WTC11 (cell line): ENCODE measurements at places on chromosomes 11 and 22.

DNA sequence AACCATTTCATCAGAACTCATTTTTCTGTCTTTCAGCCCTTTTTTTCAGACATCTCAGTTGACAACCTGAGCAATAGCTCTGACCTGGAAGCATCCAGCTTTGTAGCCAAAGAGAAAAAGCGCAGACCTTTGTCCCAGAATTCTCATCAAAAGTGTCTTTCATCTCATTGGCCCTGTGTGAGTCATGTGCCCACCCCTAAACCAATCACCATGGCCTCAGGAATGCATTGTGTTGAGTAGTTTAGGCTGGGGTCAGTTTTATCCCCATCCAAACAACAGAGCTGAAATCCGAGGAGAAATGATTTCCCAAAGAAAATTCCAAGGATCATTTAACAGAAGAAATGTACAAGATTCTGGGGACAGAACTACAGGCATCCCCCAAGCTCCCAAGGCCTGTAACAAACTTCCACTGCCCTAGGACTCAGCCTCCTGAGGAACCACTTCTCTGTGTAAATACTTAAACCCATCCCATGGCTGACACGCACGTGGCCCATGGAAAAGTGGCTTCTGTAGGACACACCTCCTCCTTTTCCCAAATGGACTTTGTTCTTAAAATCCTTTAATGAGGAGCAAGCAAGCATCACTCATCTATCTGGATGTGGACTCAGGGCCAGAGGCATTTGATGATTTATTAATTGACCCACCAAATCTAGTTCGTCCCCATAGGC lies 429.0 kb downstream of the SOX6 start:
- H3K27ac ChIP-seq: no peak overlapping the region
- no peaks in the 10 kb centered on the region for H3K4me1 ChIP-seq
- H3K4me3 ChIP-seq: no peak overlapping the region
- H3K36me3 ChIP-seq: no peaks in the 10 kb centered on the region
- H3K27me3 ChIP-seq: no peaks in the 10 kb centered on the region

- H3K4me3 ChIP-seq: no peak overlapping the region
- peaks cover 7% of the 10 kb centered on the region for H3K27me3 ChIP-seq
- H3K27ac ChIP-seq: 0 out of 2 replicates have a peak overlapping the region, but pooled peaks have one; percentile 5
- no peaks in the 10 kb centered on the region for H3K36me3 ChIP-seq
Measured at GRCh38 chr11:8035200-8035855, 45.7 kb upstream of the TUB start.

GRCh38 chr11:45802531-45803317 lies 2.2 kb upstream of the SLC35C1 start:
- H3K4me3 ChIP-seq: 0 out of 2 replicates have a peak overlapping the region, but pooled peaks have one; percentile 38
- no peaks in the 10 kb centered on the region for H3K36me3 ChIP-seq
- DNase-seq: no peak
- H3K27ac ChIP-seq: no peak overlapping the region
- H3K4me1 ChIP-seq: peaks cover 14% of the 10 kb centered on the region
- peaks cover 28% of the 10 kb centered on the region for H3K27me3 ChIP-seq

- H3K27ac ChIP-seq: peak overlapping the region; percentile 86
- H3K4me1 ChIP-seq: peaks cover 20% of the 10 kb centered on the region
- no peak overlapping the region for H3K4me3 ChIP-seq
- DNase-seq: peak; percentile 54
- no peaks in the 10 kb centered on the region for H3K27me3 ChIP-seq
Measured at GRCh38 chr11:92765965-92766371, 203.5 kb upstream of the MTNR1B start.

- H3K4me3 ChIP-seq: no peak within 1 kb of the TSS
- no peak within 1 kb of the TSS for H3K27ac ChIP-seq
- H3K4me1 ChIP-seq: peaks cover 11% of the 10 kb centered on the region
- DNase-seq: no peak
- H3K36me3 ChIP-seq: peaks cover 5% of the 10 kb centered on the region; the same call in 1 of the 2 replicates
Measured at GRCh38 chr11:6862961-6863360, at the start of gene OR10A2. TSS of gene OR10A2 (plus strand) at chr11:6863057. CDS start at chr11:6869755, 6,698 bp downstream.

DNA sequence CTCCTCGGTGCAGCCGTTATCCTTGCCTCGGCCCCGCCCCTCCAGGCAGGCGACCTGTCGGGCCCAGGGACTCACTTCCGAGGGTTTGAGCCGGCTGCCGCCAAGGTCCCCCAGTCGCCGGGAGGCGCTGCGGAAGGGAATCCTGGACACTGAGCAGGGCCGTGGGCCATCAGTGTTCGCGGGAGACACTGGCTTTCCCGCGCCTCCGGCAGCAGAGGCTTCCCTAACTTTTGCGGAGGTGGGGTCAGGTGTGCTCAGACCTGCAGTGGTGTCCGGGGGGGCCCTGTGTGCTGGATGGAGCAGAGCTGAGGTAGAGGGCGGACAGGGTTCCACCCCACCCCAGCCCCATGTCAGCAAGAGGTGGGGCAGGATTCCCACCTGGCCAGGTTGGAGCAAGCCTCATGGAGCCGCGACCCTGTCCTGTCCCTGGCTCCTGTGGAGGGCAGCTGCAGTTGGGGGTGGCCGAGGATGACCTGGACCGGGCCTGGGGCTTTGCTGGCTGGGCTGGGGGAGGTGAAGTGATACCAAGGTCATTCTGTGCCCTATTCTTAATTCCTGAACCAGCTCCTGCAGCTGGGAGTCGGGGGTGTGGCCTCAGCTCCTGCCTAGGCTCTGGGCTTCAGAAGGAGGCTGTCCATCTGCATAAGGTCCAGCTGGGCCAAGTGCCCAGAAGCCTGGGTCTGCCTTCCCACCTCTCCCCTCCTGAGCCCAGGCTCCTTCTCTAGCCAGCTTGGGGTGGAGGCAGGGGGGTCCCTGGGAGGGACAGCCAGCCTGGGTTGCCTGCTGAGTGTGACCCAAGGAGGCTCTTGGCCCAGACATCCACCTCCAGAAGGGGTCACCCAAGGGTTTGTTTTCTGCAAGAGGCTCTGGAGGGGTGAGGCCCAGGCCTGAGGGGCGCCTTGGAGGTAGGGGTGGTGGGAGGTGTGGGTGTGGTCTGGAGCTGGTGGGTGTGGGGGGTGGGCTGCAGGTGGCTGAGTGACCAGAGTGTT lies 8.4 kb downstream of the TSPAN4 start:
- peak overlapping the region; percentile 72 for H3K4me3 ChIP-seq
- DNase-seq: peak; percentile 71
- peaks cover 15% of the 10 kb centered on the region for H3K4me1 ChIP-seq
- no peaks in the 10 kb centered on the region for H3K27me3 ChIP-seq

- peaks cover 51% of the 10 kb centered on the region for H3K36me3 ChIP-seq
- no peaks in the 10 kb centered on the region for H3K27me3 ChIP-seq
- no peak for DNase-seq
Measured at GRCh38 chr11:31740131-31740530, 71.0 kb downstream of the PAX6 start.
